ENCODE measurements at places on chromosomes 1 and 21.
A peak's percentile ranks its signal among the peaks of the same experiment; 100 is the strongest.

- no peak for DNase-seq
These were observed 65.5 kb downstream of the NID1 start for GRCh38 chr1:235999259-235999925.

DNA sequence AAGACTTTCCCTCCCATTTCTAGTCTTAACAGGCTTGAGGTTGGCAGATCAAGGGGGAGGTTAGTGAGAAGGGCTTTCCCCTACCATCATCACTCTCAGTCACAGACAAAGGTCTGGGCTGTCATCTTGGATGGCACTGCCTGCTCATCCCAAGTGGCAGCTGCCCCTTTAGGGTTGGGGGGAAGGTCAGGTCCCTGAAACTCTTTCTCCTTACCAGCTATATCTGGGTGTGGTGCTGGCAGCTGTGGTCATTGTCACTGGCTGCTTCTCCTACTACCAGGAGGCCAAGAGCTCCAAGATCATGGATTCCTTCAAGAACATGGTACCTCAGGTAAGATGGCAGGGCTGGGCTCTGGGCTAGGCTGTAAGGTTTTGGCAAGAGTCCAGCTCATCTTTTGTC lies 8.2 kb downstream of the ATP1A2 start:
- no peak for DNase-seq

DNA sequence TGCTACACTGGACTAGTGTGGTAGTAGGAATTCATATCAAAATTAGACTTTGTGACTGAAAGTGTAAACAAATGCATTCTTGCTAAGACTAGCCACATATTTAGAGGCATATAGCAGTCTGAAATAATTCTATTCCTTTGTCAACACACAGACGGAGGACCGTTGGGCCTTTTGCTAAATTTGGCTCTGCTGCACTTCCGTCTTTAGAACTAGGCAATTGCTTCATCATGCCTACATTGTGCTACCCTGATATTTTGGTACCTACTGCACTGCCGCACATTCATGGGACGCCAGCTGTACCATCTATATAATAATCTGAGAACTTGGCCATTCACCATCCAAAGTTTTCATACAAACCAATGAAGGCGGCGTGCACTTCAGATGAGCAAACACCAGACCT lies 346.8 kb downstream of the KIF26B start:
- DNase-seq, result peak; percentile 3

DNA sequence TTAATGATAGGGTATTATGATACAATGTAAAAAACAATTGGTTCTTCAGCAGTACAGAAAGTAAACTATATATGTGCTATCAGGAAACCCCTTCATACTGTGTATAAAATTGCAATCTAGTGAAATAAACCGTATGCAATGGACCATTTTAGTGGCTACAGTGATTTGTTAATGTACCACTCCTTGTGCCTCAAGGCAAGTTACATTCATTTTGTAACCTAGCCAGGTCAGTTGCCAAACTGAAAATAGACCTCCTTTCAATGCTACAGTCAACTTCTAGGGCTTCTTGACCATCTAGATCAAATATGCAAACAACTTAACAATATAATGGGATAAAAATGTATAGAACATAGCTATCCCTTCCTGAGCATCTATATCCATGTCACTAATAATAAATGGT lies 52.0 kb upstream of the RAVER2 start:
- DNase-seq, result no peak

DNA sequence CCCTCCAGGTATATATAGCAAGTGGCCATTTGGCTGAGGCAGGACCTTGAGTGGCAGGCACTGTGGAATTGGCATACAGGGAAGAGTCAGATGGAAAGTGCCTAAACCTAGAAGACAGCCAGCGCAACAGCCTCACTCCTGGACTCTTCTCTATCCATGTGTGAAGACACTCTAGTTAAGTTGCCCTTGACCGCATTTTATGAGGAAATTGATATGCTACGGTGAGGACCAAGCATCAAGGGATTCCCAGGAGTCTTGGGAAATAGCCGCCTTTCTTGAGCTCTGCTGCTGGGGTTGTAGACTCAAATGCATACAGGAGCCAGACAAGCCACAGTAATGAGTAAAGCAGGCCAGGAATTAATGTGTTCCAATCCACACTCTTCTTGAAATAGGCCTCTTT lies 145.9 kb upstream of the KAZN start:
- DNase-seq, result no peak

DNA sequence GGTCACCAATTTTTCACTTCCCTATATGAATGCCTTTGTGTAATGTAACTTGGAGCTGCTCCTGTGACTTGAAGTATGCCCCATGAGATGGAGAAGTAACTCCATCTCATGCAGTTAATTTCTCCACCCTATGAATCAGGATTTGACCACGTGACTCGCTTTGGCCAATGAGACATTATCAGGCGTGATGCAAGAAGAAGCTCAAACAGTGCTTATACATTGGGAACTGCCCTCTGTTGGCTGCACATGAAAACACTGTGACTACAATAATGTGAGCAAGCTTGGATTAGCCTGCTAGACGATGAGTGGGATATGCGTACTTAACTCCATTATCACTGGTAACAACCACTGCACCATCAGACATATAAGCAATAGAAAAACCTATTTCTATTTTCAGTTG lies 684.4 kb downstream of the PLA2G4A start:
- no peak for DNase-seq

DNA sequence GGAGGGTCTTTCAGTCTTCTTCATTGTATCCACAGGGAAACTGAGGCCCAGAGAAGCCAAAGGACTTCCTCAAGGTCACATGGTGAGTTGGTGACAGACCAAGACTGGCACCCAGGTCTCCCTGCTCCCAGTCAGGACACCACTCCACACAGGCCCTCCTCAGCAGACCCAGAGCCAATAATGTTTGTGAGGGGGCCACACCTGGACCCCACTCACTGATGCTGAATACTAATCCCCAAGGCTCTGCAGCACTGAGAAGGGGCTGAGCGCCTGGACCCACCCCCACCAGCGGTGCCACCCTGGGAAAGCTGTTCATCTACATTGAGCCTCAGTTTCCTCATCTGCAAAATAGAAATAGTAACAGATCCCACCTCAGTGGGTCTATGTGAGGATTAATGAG lies 79.5 kb downstream of the GLIS1 start:
- no peak for DNase-seq
